ENCODE measurements at places on chromosomes 12 and 14. TPM values are rescaled to one million over a fixed set of nuclear protein-coding genes. Genes with fewer than 3 reads are reported as not detected.

- H3K27ac ChIP-seq = no peak overlapping the region
- no peaks in the 10 kb centered on the region for H3K36me3 ChIP-seq
- peaks cover 28% of the 10 kb centered on the region for H3K27me3 ChIP-seq
Observed at GRCh38 chr12:52602552-52602951, 1.3 kb upstream of the KRT72 start.

DNA sequence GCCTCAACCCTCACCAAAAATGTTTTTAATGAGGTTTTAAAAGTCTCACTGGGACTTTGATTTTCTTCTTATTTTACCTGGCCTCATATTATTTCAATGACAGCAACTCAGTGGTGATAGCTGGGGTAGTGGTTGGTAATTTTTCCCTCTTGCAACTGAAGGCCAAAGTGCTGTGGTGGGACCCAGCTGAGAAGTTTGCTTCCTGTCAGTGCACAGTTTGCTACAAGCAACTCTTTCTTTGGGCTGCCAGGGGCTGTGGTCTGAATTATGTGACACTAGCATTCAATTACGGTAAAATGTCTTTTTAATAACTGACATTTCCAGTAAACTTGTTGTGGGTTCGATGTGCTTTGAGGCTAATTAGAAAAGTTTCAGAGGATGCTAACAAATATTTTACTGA is 65.3 kb downstream of the IFNG start:
- no peaks in the 10 kb centered on the region for H3K4me1 ChIP-seq
- H3K4me3 ChIP-seq = no peak overlapping the region
- H3K27ac ChIP-seq = no peak overlapping the region
- H3K36me3 ChIP-seq = no peaks in the 10 kb centered on the region
- DNase-seq = no peak
- H3K27me3 ChIP-seq = no peaks in the 10 kb centered on the region

Gene KRT72
- not detected for total RNA-seq

GRCh38 chr14:104741803-104742251 is 11.1 kb upstream of the SIVA1 start:
- no peaks in the 10 kb centered on the region for H3K4me1 ChIP-seq
- H3K27me3 ChIP-seq = no peaks in the 10 kb centered on the region

Gene RPS6KA5
- total RNA-seq = 1.7 TPM

Gene CDKN3
- total RNA-seq = 16.4 TPM

GRCh38 chr12:7642876-7643309 is 22.8 kb downstream of the APOBEC1 start:
- no peak overlapping the region for H3K27ac ChIP-seq
- H3K4me3 ChIP-seq = no peak overlapping the region
- no peak for DNase-seq
- H3K27me3 ChIP-seq = no peaks in the 10 kb centered on the region
- H3K4me1 ChIP-seq = no peaks in the 10 kb centered on the region

DNA sequence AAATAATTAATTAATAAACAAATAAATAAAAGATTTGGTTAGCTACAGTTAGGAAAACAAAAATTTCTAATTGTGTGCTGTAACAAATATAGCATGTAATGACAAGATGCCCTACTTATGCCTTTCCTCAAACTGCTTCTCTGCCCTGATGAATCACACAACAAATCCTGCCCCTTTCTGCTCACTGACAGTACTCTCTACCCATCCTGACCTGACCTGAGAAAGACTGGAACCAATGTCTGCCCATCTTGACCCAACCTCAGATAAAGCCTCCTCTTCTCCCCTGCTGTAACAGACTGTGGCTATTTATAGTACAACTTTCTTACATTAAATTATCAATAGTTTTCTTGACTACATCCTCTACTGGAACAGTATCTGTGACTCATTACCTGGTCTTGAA is 43.7 kb downstream of the PPP1R13B start:
- H3K4me3 ChIP-seq = no peak overlapping the region
- peaks cover 7% of the 10 kb centered on the region for H3K4me1 ChIP-seq
- no peaks in the 10 kb centered on the region for H3K36me3 ChIP-seq
- H3K27ac ChIP-seq = no peak overlapping the region

GRCh38 chr12:103442182-103442555 is 53.6 kb downstream of the C12orf42 start:
- no peak overlapping the region for H3K27ac ChIP-seq
- no peaks in the 10 kb centered on the region for H3K27me3 ChIP-seq
- no peak for DNase-seq
- H3K4me3 ChIP-seq = no peak overlapping the region

GRCh38 chr12:125402874-125403789 is 337.9 kb downstream of the AACS start:
- no peak overlapping the region for H3K27ac ChIP-seq
- no peak overlapping the region for H3K4me3 ChIP-seq
- DNase-seq = no peak

DNA sequence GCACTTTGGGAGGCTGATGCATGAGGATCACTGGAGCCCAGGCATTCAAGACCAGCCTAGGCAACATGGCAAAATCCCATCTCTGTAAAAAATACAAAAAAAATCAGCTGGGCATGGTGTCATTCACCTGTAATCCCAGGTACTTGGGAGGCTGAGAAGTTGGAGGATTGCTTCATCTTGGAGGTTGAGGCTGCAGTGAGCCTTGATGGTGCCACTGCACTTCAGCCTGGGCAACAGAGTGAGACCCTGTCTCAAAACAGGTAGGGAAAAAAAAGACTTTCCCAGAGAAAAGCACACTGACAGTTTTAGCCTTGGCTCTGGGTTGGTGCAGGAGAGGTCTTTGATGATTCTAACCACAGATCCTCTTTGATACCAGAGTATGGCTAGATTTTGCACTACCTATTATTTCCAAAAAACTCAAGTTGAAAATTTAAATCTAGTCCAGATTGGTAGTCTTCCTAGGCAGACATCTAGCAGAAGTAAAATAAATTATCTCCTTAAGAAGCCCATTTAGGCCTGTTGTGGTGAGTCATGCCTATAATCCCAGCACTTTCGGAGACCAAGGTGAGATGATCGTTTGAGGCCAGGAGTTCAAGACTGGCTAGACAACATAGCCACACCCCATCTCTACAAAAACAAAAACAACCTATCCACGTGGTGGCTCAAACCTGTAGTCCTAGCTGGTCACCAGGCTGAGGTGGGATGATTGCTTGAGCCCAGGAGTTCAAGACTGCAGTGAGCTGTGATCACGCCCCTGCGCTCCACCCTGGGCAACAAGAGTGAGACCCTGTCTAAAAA is 18.6 kb downstream of the LARP4 start:
- H3K27ac ChIP-seq = no peak overlapping the region
- no peak overlapping the region for H3K4me3 ChIP-seq
- H3K4me1 ChIP-seq = no peaks in the 10 kb centered on the region
- no peak for DNase-seq

DNA sequence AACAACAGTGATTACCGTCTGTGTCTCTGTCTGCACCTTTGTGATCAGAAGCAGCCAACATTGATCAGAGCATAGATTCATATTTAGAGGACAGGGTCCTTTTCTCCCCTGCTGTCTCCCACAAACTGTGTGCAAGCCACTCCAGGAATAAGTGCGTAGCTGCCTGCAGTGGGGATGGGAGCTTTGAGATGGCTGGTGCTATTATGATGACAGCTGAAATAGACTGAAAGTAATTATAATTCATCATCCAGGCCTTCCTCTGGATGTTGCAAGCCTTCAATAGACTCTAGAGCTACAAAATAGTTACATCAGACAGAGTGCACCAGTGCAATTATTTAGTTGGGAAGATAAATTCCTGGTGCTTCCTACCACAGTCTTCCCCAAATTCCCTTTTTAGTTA is 68.1 kb downstream of the BORCS5 start:
- H3K36me3 ChIP-seq = no peaks in the 10 kb centered on the region
- H3K4me3 ChIP-seq = no peak overlapping the region
